ENCODE measurements at places on chromosomes 13 and 19.

DNA sequence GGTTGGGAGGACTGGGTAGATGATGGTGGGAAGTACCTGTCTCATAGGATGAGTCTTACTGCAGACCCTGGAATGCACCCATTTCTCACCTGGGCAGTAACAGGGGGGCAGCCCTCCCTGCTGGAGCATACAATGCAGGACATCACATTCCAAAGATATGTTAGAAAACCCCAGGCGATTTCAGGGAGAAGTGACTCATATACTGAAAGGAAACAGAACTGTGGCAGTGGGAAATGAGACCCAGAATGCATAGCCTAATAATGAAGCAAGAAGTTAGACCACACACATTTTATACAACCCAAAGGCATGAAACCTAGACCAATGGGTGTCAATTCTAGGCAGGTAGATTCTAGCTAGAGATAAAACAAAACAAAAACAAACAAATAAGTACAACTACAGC is 402.7 kb downstream of the IRS2 start:
- no peak for DNase-seq

DNA sequence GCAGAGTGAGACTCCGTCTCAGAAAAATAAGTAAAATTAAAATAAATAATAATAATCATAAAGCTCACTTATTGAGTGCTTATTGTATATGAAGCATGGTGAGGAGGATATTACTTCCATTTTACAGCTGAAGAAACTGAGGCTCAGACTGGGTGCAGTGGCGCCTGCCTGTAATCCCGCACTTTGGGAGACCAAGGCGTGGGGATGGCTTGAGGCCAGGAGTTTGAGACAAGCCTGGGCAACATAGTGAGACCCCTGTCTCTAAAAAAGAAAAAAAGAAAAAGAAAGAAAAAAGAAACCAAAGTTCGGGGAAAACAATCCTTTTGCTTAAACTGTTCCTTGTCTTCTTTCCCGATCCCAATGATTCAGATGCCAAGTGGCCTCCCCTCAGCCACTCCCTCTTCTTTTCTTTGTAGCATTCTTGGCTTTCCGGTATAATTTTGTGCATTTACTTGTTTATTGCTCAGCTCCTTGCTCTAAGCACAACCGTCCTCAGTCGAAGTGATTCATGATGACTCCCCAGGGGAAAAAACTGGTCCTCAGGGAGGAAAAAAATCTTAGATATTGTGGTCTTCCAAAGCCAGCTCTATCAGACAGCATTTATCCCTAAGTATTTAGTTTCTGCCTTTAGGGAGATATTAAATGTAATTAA is 965 bp upstream of the EIF3G start:
- no peak for DNase-seq

GRCh38 chr19:57560049-57560491 is 407 bp upstream of the ZNF550 start:
- no peak for DNase-seq

- DNase-seq, result no peak
These were observed 548.5 kb upstream of the KLF12 start for GRCh38 chr13:74682746-74683145.

- DNase-seq, result no peak
These were observed at the start of gene NKPD1 for GRCh38 chr19:45160870-45161737. TSS of gene NKPD1 (minus strand) at chr19:45160982. CDS start at chr19:45160150, 832 bp downstream.

GRCh38 chr13:36559375-36559774 is 114.4 kb upstream of the SERTM1 start:
- no peak for DNase-seq

DNA sequence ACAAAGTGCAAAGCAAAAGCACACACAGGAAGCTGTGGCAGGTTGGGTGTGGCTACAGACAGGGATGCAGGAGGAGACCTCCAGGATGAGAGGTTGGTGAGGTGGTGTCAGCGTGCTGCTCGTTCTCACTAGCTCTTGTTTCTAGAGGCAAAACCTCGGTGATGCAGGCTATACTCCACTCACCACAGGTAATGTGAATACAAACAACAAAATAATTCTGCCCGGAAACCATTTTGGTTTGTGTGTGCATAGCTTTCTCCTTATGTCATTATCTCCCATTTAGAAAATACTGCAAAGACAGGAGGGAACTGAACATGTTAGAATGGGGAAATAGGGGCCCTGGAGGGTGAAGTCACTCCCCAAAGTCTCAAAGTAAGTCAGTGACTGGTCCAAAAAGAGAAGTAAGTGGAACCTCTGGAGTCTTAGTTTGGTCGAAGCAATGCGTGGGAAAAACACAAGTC is 9.4 kb downstream of the LCP1 start:
- DNase-seq, result no peak

All from stimulated activated CD4-positive, alpha-beta T cell treated with anti-CD3 and anti-CD28 coated beads, Interleukin-1b, Interleukin-23, amount 100 ng/mL, for 1 hour (primary cell).